Activated CD4-positive, alpha-beta T cell treated with anti-CD3 and anti-CD28 coated beads, Interleukin-2, amount 10 ng/mL, durations not matched to agents 7 days and 5 days (primary cell): ENCODE measurements at places on chromosomes 7 and 10. TPM values are rescaled to one million over a fixed set of nuclear protein-coding genes. Genes with fewer than 3 reads are reported as not detected.

GRCh38 chr7:4269086-4269485 lies 413.0 kb upstream of the FOXK1 start:
- no peak overlapping the region for H3K4me3 ChIP-seq
- DNase-seq, result no peak
- H3K4me1 ChIP-seq, result no peaks in the 10 kb centered on the region
- H3K27ac ChIP-seq, result no peak overlapping the region
- H3K27me3 ChIP-seq, result peaks cover 1% of the 10 kb centered on the region

DNA sequence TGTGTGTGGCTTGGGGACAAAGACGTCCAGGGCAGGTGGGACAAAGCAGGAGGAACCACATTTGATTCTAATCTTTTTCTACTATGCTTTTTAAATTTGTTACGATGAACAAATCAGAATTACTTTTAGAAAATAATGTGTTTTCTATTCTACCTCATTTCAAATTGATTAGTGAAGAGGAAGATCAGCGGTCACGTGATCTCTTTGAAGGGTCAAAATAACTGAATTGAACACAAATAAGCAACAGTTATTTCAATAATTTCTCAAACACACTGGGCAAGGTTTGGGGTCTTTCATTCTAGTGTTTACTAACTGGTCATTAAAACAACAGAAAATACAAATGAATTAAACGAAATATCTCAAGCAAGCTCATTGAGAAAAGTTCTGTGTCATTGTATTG lies 773.0 kb upstream of the IGFBP3 start:
- H3K36me3 ChIP-seq, result no peaks in the 10 kb centered on the region
- no peak overlapping the region for H3K27ac ChIP-seq
- DNase-seq, result no peak
- H3K4me1 ChIP-seq, result no peaks in the 10 kb centered on the region
- no peaks in the 10 kb centered on the region for H3K27me3 ChIP-seq

ACTL6B gene
- total RNA-seq, result not detected

FAM24B gene
- total RNA-seq, result 13.9 TPM

MYOZ1 gene
- total RNA-seq, result not detected

AS3MT gene
- 0.48 TPM for total RNA-seq
